Suprapubic skin (tissue), 4 donors: ENCODE measurements at places on chromosomes 12 and 14. TPM values are rescaled to one million over a fixed set of nuclear protein-coding genes. Genes with fewer than 3 reads are reported as not detected.

Gene OASL
- not detected for total RNA-seq

DNA sequence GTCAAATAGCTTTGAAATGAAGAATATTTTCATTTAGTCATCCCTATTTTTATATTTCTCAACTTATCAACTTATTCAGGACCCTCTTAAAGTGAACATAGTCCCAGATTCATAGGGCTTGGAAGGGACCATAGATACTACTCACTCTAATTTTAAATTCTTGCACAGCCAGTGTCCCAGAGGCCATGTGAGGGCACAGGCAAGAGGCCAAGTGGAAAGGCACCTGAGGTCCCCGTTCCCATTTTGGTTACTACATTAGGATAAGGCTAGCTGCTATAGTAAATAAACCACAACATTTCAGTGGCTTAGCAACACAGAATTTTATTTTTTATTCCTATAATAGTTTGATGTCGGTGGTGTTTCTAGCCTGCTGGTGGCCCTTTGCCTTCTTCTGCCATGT, 227.8 kb downstream of the SPTSSA start:
- no peaks in the 10 kb centered on the region for H3K36me3 ChIP-seq
- peaks cover 2% of the 10 kb centered on the region for H3K4me1 ChIP-seq
- no peak overlapping the region for H3K27ac ChIP-seq
- H3K27me3 ChIP-seq: no peaks in the 10 kb centered on the region

- H3K4me1 ChIP-seq: peaks cover 14% of the 10 kb centered on the region
- no peak overlapping the region for H3K27ac ChIP-seq
- no peaks in the 10 kb centered on the region for H3K36me3 ChIP-seq
- no peak for DNase-seq
- H3K4me3 ChIP-seq: no peak overlapping the region
Measured at GRCh38 chr12:93626160-93626559, 51.0 kb upstream of the CRADD start.

DNA sequence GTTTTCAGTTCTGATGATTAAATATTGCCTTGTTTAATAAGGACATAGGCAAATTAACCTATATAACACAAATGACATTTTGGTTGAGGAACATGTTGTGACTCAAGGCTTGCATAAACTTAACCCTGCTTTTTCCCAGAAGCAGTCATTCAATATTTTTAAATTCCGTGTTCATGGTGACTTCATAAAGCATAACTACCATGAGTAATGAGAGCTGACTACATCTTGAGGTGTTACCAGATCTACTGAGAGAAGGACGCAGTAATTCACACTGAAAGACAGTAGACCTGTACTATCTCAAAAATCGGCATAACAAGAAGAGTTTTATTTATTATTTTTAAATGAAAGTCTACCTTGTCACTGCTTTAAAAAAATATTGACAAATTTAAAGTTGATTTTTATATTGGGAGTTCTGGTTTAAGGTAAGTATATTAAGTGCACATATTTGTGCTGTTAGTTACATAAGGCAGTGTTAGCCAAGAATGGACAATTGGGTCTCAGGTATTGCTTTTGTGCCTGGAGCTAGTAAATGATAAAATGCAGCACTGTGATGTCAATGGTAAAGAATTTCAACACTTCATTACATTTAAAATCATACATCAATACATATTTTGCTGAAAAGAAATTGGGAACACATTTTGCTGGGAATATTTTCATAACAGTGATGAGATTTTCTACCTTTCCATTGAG, 1198.5 kb downstream of the FSCB start:
- H3K27ac ChIP-seq: no peak overlapping the region
- DNase-seq: no peak
- no peaks in the 10 kb centered on the region for H3K27me3 ChIP-seq
- H3K36me3 ChIP-seq: no peaks in the 10 kb centered on the region
- no peak overlapping the region for H3K4me3 ChIP-seq

DNA sequence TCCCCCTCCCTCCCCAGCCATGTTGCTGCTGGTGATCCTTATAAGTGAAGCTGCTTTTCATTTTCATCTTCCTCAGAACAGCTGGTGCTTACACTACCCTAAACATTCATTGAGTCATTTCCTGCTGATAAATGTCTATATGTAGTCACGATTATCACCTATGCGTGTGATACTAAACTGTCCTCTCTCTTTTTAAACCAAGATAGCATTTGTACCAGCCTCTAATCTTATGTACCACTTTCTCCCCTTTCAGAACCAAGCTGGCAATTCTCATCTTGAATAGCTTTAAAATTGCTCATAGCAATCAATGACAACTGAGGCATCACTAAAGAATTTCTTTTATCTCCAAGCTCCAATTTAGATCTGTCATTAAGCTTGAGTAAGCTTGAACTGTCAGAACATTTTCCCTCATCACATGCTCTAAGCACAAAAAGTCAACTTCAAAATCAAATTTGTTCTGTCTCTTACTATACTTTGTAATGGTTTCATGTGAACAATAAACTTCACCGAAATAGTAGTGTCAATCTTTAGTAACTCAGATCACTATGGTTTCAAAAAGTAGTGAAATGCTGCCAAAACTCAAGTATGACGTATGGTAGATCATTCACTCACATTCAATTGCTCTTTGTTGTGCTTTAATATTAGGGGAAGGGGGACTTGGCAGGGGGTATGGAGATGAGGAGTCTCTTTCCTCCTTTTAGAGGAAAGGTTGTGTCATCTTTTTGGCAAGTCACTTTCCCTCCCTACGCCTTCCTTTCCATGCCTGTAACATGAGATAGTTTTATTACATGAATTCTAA, 178.1 kb upstream of the NOVA1 start:
- no peaks in the 10 kb centered on the region for H3K27me3 ChIP-seq
- H3K27ac ChIP-seq: peak overlapping the region; percentile 69
- no peak overlapping the region for H3K4me3 ChIP-seq
